Progenitor cell of endocrine pancreas (in vitro differentiated cells): ENCODE measurements at places on chromosomes 12 and 14. TPM values are rescaled to one million over a fixed set of nuclear protein-coding genes. Genes with fewer than 3 reads are reported as not detected.

DNA sequence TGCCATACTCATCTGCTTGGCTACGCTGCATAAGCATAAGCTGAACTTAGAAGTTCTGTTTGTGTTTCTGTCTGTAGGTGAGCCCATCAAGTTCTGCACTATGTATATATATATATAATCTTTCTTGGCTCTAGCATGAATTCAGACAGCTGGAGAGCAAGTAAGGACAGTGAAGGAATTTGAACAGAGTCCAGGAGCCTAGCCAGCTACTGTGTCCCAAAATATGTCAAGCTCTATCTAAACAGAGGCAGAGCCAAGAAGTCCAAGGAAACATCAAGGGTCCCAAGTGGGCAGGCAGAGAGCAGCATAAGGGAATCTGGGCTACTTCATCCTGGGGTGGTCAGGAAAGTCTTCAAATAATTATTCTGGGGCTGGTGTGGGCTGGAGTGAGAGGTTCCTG lies 118.5 kb upstream of the NPAS3 start:
- no peak for DNase-seq

DNA sequence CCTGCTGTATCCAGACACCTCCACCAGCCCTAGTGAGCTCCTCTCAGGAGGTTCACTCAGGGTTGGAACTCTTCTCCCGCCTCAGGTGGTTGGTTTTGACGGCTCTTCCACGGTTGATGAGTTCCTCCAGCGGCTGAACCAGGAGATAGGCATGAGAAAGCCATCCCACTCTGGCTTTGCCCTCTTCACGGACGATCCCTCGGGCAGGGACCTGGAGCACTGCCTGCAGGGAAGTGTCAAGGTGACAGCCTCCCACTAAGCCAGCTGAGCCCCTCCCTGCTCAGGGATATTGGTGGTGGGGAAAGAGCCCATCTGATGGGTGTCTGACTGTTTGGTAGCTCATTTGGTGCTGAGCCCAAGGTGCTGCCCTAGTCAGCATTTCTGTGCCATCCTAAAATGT lies 20.4 kb downstream of the PIGH start:
- DNase-seq = no peak

GRCh38 chr12:4736091-4736490 lies 15.9 kb downstream of the GALNT8 start:
- DNase-seq = no peak

- DNase-seq = no peak
These were observed 32.5 kb upstream of the LIMA1 start for GRCh38 chr12:50315803-50316202.

Gene TSFM
- total RNA-seq = 25.7 and 30.0 TPM in 2 replicates
